ENCODE measurements at places on chromosomes 7 and 10. TPM values are rescaled to one million over a fixed set of nuclear protein-coding genes. Genes with fewer than 3 reads are reported as not detected.

The MYPN gene
- 1.8 TPM for total RNA-seq

The NKX1-2 gene
- total RNA-seq, result not detected

GRCh38 chr10:90245623-90246022 is 544.2 kb downstream of the KIF20B start:
- peak; percentile 35 for DNase-seq

The SAP25 gene
- total RNA-seq, result 0.80 TPM

The PLEKHA1 gene
- total RNA-seq, result 14.1 TPM

DNA sequence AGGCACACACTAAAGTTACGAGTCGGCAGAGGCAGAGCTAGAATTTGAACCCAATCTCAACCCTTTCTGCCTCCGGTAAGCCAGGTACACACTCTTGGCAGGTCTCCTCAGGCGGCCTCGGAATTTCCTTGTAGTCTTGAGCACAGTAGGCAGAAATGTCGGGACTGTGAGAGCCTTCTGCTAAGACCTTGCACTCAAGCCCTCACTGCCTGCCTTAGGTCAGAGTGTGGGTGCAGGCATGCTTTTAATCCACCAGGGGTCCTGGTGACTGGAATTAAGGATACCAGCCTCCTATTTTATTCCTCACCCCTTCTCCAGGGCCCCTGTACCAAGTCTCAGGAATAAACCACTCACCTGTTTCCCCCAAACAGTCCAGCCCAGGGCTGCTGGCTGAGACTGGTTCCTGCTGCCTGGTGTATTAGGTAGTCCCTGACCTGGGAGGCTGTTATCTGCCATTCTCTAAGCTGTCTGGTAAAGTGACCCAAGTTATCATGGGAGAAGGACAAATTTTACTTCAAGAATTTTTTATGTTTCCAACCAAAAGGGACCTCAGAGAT is 855 bp downstream of the ATP6V1F start:
- DNase-seq, result peak; percentile 75

DNA sequence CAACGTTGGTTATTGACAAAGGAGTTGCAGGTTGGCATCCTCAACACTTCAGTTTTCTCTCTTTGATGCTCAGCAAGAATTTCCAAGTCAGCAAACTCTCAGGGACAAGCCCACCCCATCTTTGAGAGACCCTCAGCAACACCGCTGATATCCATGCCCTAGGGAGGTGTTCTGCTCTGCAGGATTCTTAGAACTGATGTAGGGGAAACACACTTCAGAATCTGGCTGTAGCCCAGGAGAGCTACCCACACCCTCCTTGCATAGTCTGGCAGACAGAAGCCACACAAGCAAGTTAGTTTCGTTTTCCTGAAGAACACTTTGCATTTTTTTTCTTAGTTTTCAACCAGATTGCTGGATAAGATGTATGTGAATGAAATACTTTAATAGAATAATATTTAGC is 822 bp downstream of the SAMD9L start:
- peak; percentile 71 for DNase-seq

DNA sequence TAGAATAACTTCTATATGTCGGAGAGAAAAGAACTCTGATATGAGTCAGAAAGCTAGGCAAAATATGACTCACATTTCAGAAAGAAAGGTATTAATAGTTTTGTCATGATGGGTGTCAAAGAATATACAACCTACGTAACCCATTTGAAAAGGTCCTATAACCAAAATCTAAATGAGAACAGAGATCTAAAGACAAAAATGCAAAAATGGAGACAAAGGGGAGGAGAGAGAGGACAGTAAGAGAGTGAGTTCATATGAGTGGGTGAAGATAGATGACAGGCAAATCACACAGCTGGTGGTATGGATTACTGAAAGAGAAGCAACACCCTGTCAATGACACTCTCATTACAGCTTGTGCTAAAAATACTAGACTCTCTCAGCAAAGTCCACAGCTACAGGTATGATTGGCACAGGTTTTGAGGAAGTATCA is 25.6 kb downstream of the ANKMY2 start:
- DNase-seq, result no peak

DNA sequence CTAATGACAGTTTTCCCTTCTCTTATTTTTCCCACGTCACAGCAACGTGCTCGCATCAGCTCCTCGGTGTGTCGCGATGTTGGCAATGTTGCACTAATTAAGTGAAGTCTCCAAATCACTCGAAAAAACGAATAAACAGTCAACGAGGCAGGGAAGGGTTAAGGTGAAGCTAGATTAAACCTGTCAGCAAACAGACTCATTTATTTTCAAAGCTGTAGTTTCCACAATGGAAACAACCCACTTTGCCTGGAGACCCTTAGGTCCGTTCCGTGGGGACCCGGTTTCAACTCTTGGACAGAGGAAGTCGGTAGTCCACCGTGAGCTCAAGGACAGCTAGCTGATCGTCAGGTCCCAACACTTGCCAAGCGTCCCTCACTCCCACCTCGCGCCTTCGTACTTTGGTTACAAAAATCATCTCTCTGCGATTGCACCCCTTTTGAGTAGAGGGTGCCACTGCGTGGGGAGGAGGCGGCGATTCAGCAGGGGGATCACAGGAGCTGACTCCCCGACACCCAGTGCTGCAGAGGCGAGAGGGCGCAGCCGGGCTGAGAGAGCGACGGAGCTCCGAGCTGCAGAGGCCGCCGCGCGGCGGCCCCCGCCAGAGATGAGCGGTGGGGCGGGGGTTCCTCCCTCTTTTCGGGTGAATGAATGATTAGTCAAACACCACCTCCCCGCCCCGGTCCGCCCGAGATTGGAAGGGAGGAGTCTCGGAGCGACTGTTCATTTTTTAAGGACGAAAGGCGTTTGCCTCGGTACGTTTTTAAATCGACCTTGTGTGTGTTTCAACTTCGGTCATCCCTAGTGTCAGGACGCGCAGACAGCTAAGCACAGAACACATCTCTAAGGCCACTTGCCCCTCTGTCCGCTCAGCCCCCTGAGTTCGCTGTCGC is 1.3 kb upstream of the BMPER start:
- DNase-seq, result peak; percentile 62

DNA sequence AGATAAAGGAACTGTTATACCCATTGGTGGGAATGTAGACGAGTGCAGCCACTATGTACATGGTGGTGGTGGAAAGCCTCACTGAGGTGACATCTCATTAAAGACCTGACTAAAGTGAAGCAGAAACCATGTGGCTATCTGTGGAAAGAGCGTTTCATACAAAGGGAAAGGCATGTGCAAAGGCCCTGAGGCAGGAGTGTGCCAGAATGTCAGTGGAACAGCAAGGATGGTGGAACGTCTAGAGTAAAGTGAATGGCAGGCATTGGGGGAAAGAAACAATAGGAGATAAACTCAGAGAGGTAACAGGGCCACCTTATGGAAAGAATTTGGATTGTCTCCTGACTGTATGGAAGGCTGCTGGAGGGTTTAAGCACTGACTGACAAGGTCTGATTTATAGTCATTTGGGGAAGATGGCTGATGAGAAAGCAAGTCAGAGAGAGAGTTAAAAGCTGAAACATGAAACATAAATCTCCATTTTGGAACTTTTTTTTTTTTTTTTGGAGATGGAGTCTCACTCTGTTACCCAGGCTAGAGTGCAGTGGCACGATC is 245.7 kb downstream of the STK31 start:
- DNase-seq, result no peak

DNA sequence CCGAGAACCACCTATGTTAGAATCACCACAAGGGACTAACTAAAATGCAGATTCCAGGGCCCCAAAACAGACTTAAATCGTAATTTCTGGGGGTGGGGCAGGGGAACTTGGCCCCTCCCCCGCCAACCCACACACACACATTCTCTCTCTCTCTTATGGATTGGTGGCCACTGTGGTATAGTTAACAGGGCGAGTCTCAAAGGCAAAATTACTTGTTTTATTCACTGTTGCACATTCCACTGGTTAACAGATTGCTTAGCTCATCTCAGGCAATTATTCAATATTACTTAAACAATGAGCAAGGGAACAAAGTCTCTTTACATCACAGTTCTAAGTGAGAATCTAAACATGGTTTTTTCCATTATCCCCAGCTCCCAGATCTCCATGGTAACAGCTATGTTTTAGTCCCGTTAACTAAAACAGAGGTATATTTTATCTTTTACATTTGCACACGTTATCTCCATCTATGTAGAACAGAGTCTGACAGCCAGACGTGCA is 38.5 kb downstream of the IGF2BP3 start:
- DNase-seq, result no peak

- DNase-seq, result no peak
Measured at GRCh38 chr10:119933179-119933578, 40.6 kb downstream of the SEC23IP start.

The SSC4D gene
- total RNA-seq, result 2.5 TPM

The HECW1 gene
- total RNA-seq, result 3.7 TPM

DNA sequence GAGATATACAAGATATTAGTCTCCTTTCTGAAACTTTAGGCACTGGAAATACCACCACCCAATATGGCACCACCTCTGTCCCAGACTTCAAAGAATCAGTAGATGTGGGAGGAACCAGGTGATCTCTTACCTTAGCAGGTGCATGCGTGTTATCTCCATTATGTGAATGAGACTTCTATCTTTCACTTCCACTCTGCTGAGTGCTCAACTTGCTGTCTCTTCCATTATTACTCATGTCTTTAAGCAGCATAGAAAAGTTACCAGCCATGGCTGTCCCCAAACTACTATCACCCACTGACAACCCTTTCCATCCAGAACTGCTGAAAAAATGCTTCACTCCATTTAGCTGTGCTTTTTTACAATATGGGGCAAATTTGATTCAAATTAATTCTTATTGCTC is 101.5 kb upstream of the PRSS1 start:
- no peak for DNase-seq

The SUN3 gene
- total RNA-seq, result not detected

The ACTR3C gene
- total RNA-seq, result 0.06 TPM

The CYP26C1 gene
- total RNA-seq, result not detected

The CPA1 gene
- total RNA-seq, result not detected

DNA sequence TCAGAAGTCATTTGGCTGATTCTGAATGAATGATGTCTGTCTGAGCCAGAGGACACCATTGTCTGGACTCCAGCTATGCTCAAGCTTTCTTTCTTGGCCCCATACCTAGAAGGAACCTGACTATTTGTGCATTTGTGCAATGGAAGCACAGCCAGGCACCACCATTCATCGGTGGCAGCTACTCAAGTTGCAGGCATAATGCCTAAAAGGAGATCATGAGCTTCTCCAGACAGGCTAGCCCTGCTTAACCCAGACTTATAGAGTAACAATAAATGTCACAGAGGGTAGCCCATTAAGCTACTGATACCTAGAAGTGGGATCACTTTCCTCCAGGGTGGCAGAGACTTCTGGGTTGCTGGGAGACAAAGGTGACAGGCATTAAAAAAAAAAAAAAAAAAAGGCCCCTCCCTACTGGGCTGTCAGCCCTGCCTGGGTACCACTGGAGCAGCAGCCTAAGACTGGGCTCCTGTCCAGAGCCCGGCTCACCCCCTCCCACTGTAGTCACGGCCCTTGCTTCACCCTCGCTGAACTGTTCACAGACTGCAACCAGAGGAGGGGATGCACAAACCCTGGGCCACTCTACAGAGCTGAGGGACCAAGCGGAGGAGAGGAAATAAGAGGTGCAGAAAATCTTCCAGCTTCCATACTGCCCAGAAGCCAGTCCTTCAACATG is 75.4 kb upstream of the ATP6V0A4 start:
- DNase-seq, result no peak

- peak; percentile 100 for DNase-seq
Measured at GRCh38 chr7:116524609-116525297, at the start of gene CAV1. TSS of gene CAV1 (plus strand) at chr7:116525036. CDS start at chr7:116525063, 27 bp downstream.

DNA sequence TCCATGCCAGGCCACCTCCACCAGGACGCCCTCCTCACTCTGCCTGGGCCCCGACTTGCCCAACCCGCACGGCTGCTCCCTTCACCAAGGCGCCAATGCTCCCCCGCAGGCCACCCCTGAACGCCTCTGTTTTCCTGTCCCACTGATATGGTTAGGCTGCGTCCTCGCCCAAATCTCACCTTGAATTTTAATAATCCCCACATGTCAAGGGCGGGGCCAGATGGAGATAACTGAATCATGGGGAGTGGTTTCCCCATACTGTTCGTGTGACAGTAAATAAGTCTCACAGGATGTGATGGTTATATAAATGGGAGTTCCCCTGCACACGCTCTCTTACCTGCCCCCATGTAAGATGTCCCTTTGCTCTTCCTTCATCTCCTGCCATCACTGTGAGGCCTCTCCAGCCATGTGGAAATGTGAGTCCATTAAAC is 29.8 kb downstream of the RSU1 start:
- no peak for DNase-seq

Data from Daoy (cell line).